ENCODE measurements at places on chromosomes 2 and 18.

DNA sequence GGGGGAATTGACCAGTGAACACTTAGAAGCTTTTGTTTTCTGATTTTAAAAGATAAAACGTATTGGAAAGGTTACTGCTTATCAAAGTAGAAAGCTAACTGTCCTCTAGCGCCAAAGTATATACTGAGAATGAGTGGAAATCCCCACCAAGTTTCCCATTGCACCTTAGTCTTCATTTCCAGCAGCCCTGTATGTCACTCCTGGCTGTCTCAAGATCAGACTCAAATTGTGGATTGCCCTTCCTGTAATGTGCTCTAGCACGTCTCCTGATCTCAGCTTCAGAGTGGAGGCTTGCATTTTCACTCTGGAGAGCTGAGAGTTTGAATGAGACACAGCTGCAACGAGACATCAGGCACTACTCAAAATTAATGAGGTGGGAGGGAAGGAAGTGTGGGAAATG, 26.6 kb downstream of the MFF start:
- no peak for DNase-seq

DNA sequence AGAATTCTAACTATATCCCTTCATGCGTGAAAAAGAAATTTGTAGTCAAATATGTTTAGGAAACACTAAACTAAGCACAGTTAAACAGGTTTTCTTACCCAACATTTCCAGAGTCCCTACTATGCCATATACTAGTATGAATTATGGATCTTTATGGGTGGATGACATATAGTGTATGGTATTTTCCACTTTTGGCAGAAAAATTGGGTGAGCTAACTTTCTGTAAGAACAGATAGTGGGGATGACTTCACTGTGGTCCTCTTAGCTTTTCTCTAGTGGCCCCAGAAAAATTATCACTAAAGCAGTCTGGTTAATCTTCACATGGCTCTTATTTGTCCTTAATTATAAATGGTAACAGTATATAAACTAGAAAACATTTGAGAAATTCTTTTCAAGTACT, 240.0 kb upstream of the GULP1 start:
- DNase-seq: no peak

DNA sequence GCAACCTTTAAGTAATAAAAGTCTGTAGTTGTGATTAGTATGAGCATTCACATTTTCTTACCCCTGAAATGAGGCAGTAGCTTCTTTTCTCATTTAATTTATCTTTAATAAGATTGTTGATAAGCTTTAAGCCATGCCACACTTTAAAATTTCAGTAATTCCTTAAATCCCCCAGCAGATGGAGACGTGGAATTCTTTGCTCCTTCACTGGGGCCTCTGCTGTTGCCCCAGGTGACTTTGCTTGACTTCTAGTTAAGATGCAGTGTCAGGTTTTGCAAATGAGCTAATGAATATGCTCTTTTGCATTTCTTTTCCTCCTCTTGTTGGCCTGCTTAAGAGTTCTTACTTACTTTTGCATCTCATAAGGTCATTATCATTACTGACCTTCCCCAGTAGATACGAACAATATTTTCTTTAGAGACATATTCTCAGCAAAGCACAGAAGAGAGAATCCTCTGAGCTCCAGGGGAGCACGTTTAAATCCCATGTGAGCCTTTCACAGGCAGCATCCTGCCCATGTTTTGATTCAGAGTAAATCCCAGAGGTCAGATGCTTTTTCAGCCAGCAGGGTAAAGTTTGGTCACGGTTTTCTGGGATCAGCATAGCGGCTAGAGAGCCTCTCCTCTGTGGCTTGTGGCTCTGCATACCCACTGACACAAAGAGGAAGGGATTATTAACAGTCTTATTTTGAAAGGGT, 222.9 kb downstream of the PTPRM start:
- DNase-seq: no peak

- no peak for DNase-seq
These were observed 40.3 kb downstream of the CRIM1 start for GRCh38 chr2:36395866-36396265.

- DNase-seq: no peak
These were observed 18.0 kb upstream of the GPR17 start for GRCh38 chr2:127627740-127628571.

DNA sequence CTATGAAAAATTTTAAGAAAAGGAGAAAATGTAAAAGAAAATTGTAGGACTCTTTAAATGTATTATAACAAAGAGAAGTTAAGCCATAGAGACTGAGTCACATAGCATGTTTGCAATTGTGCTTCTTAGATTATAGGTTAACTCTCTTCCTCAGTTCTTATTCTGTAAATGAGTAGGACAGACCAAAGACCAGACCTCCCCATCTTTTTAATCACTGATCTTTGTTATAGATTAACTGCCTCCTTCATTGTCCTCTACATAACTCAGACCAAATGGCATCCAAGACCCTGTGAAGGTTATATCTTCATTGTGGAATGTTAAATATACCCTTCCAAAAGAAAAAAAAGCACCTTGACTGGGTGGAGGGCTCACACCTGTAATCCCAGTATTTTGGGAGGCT, 316.9 kb upstream of the LRRTM4 start:
- DNase-seq: no peak

DNA sequence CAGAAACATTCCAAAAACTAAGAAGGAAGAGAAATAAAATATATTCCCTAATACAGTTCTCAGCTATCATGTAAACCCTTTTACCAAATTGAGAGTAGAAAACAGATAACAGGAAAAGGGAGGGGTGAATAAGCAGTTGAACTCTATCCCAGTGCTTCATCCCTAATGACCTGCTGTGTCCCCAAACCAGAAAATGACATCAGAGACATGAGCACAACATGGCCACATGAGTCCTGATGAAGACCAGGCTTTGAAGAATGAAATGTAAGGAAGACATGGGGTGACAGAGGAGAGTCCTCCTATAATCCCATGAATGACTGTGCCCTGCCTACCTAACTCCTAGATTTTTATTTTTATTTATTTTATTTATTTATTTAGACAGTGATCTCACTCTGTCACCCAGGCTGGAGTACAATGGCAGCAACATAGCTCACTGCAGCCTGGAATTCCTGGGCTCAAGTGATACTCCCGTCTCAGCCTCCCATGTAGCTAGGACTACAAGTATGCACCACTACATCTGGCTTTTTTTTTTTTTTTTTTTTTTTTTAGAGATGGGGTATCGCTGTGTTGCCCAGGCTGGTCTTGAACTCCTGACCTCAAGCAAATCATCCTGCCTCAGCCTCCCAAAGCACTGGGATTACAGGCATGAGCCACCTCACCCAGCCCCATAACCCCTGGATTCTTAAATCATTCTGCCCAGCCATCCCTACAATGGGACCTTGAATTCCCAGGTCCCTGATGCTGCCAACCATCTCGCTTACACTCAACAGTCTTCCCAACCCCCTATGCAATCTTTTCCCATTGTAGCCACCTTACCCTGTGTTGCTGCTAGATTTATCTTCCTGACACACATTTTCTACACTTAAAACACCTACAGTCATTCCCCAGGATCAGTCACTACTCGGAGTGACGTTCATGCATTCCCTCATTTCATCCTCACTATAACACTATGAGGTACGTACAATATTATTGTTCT, 64.5 kb downstream of the ANKRD44 start:
- no peak for DNase-seq

DNA sequence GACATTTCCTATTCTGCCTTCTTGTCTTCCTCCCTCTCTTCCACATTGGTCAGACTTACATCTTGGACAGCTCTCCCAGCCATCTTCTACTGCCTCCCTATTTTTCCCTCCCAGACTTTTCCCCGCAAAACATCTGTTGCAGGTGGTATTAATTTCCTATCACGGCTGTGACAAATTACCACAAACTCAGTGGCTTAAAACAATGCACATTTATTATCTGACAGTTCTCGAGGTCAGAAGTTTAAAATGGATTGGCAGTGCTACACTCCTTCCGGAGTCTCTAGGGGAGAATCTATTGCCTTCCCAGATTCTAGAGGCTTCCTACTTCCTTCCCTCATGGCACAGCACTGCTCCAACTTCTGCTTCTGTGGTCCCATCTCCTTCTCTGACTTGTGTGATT, 33.3 kb downstream of the STRADB start:
- no peak for DNase-seq

- DNase-seq: no peak
These were observed 10.7 kb downstream of the MERTK start for GRCh38 chr2:111909079-111909478.

DNA sequence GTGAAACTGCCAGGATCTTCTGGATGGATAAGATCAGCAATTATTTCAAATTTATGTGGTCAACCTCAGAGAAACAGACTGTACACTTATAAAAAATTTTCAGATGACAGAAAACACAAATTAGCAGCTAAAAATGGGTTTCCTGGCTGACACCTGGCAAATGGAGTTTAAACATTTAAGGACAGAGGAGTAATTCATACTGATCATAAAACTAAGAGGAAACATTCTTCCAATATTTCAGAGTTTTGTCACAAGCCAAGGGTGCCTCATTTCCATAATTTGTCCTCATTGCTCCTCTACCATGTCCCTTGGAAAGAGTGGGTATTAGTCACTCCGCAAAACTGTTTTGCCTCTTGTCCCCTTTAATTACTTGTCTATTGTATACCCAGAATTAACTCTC, 70.2 kb downstream of the TMEFF2 start:
- DNase-seq: no peak

DNA sequence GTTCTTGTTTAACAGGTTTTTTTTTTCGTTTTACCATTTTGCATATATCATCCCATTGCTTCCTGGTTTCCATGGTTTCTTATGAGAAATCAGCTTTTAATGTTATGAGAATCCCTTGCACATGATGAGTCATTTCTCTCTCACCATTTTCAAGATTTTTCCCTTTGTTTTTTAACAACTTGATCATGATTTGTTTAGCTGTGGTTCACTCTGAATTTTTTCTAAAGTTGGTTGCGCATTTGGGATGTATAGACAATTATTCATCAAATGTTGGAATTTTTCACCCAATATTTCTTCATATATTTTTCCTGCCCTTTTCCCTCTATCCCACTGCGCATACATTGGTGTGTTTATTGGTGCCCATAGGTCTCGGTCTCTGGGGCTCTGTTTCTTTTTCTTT, 42.4 kb upstream of the BIN1 start:
- DNase-seq: peak; percentile 72

- DNase-seq: no peak
These were observed 323.9 kb downstream of the SETBP1 start for GRCh38 chr18:45004546-45005080.

GRCh38 chr2:238879043-238879442, 31.2 kb downstream of the TWIST2 start:
- DNase-seq: no peak

- DNase-seq: no peak
These were observed 130.2 kb downstream of the DTNA start for GRCh38 chr18:34840256-34840826.
